ENCODE measurements at places on chromosomes 5 and 9.

DNA sequence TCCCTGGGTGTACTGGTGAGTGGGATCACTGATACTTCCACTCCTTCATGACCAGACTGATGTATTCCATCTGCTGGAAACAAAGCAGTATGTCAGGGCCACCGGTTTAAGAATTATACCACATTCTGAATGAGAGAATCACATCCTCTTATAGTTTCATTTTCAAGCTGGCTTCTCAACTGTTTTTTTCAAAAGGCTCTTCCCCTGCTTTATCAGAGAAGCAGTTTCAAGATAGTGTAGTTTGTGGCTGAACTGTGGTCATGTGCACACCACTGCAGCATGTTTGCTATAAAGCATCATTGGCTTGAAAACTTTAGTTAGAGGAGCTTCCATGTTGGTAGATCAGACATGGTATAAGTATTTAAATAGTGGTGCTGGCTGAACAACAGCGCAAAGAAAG lies 450.5 kb upstream of the CDH10 start:
- no peak for DNase-seq

GRCh38 chr5:112183103-112183711 lies 235.9 kb downstream of the EPB41L4A start:
- no peak for DNase-seq

GRCh38 chr9:121975801-121976277 lies 117.3 kb downstream of the TTLL11 start:
- no peak for DNase-seq

GRCh38 chr9:130834371-130835336 lies at the start of gene ABL1:
TSS of gene ABL1 (plus strand) at chr9:130835254. CDS start at chr9:130835447, 193 bp downstream.
- DNase-seq, result peak; percentile 84

DNA sequence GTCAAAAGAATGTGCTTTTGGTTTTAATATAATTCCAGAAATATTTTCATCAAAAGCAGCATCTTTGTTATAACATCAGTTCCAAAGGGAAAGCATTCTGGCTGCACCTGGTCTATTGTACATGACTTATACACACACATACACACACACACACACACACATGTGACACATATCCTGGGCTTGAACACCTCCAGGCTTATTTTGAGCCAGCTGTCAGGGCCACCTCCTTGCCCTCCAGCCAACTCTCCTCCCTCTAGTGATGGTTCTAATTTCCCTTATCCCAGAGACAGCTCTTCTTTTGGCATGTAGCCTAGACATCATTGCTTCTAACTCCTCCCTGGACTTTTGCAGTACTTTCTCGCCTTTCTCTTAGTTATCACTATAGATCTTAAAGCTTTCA lies 115.0 kb downstream of the PIK3R1 start:
- no peak for DNase-seq

GRCh38 chr5:128673970-128674369 lies 135.9 kb upstream of the FBN2 start:
- no peak for DNase-seq

- no peak for DNase-seq
Measured at GRCh38 chr5:137635521-137635921, 100.4 kb downstream of the KLHL3 start.

GRCh38 chr9:119215651-119216050 lies 153.6 kb downstream of the BRINP1 start:
- no peak for DNase-seq

- DNase-seq, result no peak
Measured at GRCh38 chr5:56282951-56283350, 49.8 kb upstream of the ANKRD55 start.

- DNase-seq, result no peak
Measured at GRCh38 chr9:105132606-105133005, 111.8 kb upstream of the SLC44A1 start.

DNA sequence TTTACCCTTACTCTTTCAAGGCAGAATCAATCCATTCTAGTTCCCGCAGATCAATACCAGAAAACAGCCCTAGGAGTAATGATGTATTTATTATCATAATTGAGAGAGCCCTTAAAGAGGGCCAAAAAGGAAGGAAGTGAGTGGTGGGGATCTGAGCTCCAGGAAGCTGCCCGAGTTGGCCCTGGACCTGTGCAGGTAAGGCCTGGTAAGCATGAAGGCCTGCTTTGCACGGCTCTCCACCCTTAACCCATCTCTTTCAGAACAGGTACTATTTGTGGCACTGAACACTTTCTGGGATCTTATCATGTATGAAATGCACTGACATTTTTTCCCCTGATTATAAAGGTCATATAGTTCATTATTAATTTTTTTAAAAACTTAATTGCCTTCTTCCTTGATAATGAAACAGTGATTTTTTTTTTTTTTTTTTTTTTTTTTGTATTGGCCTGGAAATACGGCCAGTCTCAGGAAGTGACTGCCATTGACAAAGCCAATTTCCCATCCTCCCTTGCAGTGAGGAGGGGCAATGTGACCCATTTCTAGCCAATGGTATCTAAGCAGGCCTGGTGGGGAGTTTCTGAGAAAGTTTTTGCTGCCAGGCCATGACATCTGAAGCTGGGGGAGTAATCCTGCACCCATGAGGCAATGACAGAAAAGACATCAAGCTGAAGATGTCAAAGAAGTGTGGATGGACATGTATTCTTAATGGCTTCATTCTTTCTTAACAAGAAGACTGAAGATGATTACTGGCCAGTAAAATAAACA lies 6.3 kb upstream of the MVB12B start:
- DNase-seq, result no peak

DNA sequence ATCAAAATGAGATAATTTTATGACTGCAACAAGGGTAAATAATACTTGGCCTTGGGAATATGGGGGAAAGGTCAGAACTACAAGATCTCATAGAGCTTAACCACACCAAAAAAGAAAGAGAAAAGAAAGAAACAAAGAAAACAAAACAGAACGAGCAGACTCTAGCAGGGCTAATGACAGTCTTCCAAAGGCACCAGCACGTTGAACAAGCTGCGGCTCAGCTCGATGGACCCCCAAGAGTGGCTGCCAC lies 689 bp downstream of the AK3 start:
- DNase-seq, result no peak
